ENCODE measurements at places on chromosomes 2 and 18.
A peak's percentile ranks its signal among the peaks of the same experiment; 100 is the strongest.

DNA sequence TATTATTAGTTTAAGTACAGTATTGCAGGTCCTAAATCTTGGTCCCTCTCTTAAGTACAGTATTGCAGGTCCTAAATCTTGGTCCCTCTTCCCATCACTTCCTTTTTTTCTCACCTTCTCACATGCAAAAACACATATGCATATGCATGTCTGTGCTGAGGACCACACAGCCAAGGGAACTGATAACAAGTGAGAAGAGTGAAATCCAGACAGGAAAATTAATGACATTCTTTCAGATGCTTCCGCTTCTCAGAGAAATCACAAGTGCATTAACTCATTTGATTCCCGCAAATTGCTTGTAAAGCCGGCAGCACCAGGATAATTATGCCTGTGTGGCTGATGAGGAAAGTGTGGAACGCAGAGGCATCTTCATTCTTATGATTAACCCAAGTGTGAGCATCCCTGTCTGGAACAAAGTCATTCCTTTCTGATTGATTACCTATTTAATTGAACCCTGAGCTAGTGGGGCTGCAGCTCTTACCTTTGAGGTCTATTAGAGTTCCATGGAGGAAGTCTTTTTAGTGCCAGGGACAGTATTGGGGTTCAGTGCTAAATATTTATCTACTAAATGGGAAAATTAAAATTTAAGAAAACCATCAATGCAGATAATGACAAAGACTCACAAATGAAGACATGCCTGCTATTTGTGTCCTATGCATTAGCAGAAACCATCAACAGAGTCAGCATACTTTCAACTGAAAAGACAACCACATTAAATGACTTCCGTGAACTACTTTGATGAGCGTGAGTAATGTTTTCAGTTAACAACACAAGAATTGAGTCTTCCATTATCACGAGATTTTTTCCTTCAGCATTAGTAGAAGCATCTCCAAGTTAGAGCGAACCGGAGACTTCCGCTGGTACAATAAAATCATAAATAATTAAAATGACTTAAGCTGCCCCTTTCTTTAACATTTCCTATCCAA lies 220.4 kb upstream of the SLC35G4 start:
- no peak for DNase-seq

DNA sequence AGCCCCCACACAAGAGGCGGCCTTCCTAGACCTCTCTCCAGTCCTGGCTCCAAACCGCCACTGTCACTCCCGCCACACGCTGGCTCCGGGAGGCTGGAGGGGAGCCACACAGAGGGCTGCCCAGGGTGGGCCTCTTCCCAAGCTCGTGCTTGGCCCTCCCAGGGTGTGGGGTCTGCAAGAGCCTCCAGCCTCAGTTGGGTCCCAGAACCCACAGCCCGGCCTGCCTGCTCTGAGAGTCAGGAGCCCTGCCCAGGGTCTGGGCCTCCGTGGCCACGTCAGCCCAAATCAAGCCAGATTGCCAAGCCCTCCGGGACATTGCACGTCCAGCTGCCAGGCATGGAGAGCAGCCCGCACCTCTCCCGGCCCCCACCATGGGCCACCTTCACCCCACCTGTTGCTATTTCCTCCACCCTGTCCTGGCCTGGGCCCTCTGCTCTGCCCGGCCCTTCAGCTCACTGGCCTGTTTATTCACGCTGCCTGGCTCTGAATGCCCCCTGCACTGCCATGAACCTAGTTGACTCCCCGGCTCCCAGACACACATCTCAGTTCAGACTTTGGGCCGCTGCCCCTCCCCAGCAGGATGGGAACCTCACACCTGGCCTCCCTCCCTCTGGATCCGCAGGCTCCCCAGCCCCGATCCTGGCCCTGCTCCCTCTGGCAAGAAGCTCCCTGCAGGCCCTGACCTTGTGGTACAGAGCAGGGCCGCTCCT lies 61.0 kb downstream of the BIN1 start:
- no peak for DNase-seq

DNA sequence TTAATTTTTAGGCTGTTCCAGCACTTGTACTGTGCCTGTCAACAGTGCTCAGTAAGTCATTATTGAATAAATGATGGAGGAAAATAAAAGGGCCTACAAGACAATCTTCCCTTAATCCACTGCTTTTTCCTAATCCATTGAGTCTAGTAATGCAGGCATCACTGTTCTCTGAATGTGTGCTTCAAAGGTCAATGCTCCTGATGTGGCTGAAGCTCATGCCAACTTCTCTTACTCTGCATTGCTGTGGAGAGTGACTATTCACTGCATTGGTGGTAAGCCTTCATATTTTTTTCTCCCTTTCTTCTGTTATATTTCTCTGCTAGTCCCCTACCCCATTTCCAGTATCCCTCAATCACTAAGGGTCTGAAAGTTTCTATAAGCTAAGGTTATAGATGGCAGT lies 31.9 kb upstream of the MYO1B start:
- DNase-seq, result no peak

DNA sequence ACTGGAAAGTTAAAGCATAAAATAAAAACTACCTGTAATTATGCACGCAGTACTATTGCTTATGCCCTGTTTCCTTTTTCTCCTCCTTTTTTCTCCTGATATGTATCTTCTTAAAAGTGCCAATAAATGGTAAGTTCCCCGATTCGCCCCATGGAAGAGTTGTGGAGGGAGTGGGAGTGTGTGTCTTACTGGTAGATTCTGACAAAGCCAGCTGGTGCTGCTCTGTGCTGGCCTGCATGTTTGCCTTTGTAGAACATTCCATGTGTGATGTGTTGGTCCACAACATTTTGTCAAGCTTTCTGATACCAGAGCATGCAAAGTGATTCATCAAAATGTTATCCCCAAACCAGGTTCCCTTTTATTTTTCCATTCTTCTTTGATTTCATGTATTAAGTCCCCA lies 356.9 kb upstream of the RAB12 start:
- DNase-seq, result no peak

- peak; percentile 99 for DNase-seq
Observed at GRCh38 chr18:62425465-62426190, 97.2 kb upstream of the ZCCHC2 start.

DNA sequence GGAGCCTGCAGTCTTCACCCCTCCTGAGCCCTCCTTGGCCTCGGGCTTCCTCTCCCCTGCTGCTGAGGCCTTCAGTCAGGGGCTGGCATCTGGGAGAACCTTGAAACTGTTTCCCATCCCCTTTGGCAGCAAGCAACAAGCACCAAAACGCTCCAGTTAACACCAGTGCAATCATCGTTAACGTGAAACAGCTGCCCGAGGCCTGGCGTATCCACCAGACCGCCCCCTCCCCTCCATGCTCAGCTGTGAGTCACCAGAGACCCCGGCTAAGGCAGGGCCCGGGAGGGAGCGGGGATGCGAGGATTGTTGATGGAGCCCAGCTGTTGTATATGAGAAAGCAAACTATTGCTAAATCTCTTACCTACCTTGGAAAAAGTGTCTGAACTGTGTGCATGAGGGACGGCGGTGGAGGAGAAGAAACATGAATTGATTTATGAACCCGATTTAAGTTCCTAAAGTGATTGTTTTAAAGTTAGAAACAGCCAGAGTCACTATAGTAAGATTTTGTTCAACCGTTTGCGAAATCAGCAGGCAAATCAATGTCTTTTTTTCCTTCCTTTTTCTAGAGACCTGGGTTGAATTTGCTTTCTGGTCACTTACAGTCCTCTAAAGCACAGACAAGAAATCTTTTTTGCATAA lies 5.2 kb downstream of the ZFP36L2 start:
- DNase-seq, result peak; percentile 54

GRCh38 chr2:101986376-101986775 lies 5.4 kb upstream of the IL1R2 start:
- no peak for DNase-seq

DNA sequence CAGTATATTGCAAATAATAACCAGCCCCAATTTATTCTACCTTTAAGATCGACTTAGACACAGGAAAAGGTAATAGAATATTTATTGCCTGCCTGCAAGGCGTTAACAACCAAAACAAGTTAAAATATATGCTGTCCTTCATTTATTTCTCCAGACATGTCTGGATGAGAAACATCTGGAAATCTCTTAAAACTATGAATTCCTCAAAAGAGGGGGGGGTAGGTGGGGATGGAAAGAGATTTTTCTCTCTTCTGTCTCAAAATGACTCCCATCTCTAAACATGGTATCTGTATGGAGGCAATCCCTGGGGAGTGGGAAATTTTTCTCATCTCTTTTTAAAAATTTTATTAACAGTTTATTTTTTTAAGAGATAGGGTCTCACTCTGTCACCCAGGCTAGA lies 113.0 kb downstream of the CDH2 start:
- DNase-seq, result no peak

DNA sequence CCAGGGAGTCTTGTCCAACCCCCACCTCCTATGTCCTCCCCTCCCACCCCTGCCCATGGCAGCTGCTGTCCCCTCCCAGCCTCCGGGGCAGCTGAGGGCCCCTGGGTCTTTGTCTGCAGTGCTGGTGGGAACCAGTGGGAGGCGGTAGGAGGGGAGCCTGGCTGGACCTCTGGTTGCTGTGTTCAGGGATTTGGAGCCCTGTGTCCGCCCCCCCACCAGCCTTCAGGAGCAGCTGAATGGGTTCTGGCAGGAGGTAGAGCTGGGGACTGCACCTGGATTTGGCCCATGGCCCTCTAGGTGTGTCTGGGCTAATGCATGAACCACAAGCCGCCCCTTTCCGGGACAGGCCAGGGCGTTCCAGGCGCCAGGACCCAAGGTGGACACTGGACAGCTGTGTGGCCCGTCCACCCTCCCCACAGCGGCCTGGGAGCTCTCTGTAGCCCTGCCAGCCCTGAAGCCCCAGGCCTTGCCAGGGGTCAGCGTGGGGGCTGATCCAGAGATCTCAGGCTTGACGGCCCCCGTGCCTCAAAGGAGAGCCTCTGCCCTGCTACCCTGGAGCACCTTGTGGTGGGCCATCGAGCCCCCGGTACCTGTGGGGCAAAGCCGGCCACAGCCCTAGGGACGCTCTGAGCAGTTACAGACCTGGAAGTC lies 25.4 kb downstream of the GPC1 start:
- DNase-seq, result no peak

- no peak for DNase-seq
Observed at GRCh38 chr2:179642462-179642861, 218.9 kb downstream of the ZNF385B start.

- DNase-seq, result no peak
Observed at GRCh38 chr18:8858888-8859511, 153.6 kb downstream of the MTCL1 start.

GRCh38 chr18:730692-731091 lies 18.3 kb upstream of the ENOSF1 start:
- DNase-seq, result no peak

GRCh38 chr2:104870100-104870975 lies 16.4 kb downstream of the POU3F3 start:
- no peak for DNase-seq

DNA sequence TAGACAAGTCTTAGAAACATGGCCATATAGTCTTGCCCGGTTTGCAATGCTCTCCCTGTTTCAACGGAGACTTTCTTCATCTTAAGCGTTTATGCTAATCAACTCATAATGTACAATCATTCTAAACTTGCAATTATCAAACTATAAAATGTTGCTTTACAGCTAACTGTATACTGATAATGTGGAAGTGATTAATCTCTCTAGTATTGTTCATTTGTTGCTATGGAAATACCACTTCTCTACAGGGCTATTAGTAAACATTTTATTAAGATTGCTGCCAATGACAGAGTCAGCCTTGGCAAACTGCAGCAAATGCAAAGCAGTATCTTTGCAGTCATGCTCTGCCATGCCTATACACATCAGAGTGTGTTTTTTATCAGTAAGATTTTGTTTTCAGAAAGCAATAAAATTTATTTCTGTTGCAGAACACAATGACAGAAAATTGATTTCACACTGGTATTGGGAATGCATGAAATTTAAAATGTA lies 1201.8 kb upstream of the CDH2 start:
- DNase-seq, result no peak

- no peak for DNase-seq
Observed at GRCh38 chr2:241112592-241112991, 10.5 kb upstream of the MTERF4 start.

DNA sequence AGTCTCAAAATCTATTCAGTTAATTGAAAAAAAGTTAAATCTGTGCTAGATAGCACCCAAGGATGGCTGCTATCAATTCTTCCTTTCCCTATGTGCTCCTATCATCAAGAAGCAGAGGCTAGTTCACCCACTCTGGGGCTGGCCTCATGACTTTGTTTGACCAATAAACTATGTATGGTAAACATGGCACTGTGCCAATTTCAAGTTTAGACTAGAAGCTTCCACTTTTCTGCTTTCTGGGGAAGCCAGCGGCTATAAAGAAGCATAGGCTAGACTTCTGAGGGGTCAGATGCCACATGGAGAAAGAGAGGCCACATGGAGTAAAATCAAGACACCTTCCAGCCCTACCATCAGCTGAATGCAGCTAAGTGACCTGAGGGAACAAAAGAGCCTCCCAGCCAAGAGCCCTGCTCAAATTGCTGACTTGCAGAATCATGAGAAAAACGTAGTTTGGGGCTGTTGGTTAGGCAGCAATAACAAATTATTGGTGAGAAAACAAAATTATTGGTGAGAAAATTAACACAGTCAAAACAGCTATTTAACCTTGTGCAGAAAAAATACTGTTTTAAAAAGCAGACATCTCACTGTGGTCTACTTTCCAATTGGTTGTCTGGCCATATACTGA lies 86.5 kb upstream of the SLC14A2 start:
- DNase-seq, result no peak

GRCh38 chr18:25560369-25560768 lies 208.4 kb upstream of the ZNF521 start:
- DNase-seq, result no peak

- no peak for DNase-seq
Observed at GRCh38 chr2:47512581-47513083, 109.7 kb downstream of the MSH2 start.

- DNase-seq, result no peak
Observed at GRCh38 chr2:13524492-13524891, 807.8 kb downstream of the TRIB2 start.

DNA sequence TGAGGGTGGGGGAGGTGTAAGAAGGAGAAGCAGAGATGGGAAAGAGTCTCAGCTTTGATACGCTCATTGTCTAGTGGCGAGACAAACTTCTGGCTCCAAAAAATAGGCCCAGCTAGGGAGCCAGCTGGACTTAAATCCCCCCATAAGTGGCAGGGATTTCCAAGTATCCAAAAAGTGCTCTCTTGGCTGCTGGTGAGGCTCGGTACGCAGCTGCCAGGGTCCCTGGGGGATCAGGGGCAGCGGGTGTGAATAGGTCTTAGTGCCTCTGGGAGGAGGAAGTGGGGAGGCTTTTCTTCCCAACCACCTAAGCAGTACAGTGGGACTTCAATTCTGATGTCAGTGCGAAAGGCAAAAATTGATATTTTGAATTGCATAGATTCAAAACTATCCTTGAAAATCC lies 73.5 kb downstream of the ALK start:
- DNase-seq, result no peak

DNA sequence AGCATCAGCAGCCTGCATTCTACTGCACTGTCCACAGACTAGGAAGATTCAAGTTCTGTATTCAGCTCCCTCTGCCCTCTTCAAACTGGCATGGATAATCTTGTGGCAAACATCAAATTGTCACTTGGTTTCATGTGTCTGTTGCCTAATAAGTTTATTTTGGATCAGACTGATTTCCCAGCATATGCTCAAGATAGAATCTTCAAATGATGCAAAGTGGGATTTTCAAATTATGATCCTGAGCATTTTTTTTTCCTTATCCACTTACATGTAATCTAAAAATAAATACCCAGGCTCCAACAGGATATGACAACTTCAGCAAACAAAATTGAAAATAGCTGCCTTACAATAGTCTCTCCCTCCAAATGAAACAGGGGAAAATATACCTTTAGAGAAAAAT lies 160.9 kb upstream of the VRK2 start:
- no peak for DNase-seq

- no peak for DNase-seq
Observed at GRCh38 chr2:120634533-120634932, 101.1 kb upstream of the GLI2 start.

All from inflammatory macrophage treated with lipopolysaccharide for 1 hour (primary cell).